ENCODE measurements at places on chromosomes 3 and 15. TPM values are rescaled to one million over a fixed set of nuclear protein-coding genes. Genes with fewer than 3 reads are reported as not detected.

DNA sequence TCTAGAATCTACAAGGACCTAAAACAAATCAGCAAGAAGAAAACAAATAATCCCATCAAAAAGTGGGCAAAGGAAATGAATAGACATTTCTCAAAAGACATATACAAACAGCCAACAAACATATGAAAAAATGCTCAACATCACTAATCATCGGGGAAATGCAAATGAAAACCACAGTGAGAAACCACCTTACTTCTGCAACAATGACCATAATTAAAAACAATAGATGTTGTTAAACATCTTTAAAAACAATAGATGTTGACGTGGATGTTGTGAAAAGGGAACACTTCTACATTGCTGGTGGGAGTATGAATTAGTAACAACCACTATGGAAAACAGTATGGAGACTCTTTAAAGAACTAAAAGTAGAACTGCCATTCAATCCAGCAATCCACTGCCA is 96.2 kb downstream of the CBLB start:
- DNase-seq = no peak

DNA sequence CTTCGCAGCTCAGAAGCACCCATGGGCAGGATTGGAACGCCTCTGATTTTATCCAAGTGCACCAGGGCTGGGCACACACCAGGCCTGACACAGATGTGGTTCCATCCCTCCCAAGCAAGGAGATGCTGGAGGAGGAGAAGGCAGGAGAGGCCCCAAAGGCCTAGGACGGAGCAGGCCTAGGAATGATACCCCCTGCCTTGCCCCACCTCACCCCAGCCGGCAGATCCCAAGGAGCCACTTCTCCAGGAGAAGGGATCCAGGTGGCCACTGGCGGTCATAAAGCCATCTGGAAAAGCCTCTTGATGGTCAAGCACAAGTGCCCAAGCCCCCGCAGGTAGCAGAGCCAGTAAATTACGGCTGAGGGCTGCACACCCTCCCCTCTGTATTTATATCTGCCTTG is 211.8 kb downstream of the TBC1D2B start:
- no peak for DNase-seq

GRCh38 chr3:52079958-52080357 is 23.6 kb upstream of the DUSP7 start:
- no peak for DNase-seq

DNA sequence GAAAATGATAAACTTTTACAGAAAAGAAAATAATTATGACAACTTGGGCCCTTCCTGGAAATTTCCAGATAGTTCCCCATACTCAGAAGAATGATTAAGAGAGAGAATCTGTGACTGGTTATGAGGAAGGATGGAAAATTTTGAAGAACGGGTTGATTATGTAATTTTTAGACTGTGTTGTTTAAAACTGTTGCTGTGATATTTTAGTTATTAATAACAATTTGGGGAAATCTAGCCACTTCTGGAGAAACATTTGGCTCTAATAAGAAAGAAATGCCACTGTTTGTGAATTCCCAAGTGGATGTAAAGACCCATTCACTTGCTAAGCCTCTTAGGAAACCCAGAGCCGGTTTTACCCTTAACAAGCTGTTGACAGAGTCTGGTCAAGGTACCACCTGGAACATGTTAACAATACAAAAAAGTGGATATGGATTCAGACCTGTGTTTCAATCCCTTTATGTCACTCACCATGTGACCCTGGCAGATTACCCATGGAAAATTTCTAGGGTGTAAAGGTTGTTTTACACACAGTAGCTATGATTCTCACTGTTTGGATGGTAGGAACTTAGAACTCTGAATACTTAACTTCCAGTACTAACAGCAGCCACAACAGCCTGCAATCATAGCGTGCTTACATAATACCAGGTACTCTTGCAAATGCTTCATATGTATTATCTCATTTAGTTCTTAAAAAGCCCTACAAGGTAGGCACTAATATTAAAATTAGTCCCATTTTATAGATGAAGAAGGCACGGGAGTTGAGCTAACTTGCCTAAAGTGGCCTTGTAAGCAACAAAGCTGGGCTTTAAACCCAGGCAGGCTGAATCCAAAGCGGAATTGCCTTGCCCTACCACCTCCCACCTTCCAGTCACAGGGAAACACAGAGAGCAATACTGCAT is 32.0 kb downstream of the ZBTB38 start:
- no peak for DNase-seq

GRCh38 chr3:105906836-105907235 is 38.0 kb upstream of the CBLB start:
- peak; percentile 66 for DNase-seq

GRCh38 chr15:99310745-99311144 is 59.5 kb downstream of the LRRC28 start:
- no peak for DNase-seq

- DNase-seq = no peak
These were observed 330.2 kb downstream of the RORA start for GRCh38 chr15:60898896-60899295.

DNA sequence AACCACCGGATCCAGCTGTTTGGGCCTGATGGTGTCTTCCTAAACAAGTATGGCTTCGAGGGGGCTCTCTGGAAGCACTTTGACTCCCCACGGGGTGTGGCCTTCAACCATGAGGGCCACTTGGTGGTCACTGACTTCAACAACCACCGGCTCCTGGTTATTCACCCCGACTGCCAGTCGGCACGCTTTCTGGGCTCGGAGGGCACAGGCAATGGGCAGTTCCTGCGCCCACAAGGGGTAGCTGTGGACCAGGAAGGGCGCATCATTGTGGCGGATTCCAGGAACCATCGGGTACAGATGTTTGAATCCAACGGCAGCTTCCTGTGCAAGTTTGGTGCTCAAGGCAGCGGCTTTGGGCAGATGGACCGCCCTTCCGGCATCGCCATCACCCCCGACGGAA is 60.1 kb upstream of the CCR4 start:
- no peak for DNase-seq

DNA sequence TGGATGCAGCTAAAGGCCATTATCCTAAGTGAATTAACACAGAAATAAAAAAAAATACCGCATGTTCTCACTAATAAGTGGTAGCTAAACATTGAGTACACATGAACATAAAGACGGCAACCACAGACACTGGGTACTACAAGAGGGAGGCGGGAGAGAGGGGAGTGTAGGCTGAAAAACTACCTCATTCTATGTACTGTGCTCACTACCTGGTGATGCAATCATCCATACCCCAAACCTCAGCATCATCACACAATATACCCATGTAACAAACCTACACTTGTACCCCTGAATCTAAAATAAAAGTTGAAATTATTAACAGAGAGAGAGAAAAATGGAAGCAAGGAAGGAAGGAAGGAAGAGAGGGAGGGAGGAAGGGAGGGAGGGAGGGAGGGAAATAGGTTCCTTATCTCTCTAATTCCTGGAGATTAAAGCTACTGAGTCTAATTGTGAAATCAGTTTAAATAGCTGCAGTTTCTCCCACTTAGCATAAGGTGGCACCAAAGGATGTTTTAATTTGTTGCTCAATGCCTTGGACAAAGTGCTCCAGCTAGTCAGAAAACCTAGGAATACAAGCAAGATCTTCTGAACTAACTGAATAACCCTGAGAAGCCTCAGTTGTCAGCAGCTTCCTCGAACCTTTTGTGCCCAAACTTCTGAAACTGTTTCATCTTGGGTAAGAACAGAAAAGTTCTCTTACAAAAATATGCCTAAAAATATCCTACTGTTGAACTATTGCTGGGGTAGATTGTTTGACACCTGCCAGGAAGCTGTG is 79.4 kb upstream of the ATP11B start:
- no peak for DNase-seq

DNA sequence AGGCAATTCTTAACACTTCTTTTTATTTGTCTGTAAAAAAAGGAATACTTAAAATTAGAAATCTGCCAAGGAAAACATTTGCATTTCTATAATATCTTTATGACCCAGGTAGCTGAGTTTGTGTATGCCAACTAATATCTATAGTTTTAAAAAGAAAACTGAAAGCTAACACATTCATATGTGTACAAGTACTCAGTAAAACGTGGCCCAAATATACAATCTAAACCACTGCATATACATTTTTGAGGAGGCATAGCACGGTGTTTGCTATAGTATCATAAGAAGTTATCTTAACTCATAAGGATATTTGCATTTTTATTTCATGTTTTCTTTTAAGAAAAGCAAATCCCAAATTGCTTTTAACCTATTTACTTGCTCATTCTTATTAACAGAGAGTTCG is 172.7 kb downstream of the ZBTB20 start:
- no peak for DNase-seq

- DNase-seq = no peak
These were observed 62.4 kb upstream of the P3H2 start for GRCh38 chr3:190183121-190183520.

GRCh38 chr3:156604064-156604641 is 49.2 kb upstream of the SSR3 start:
- no peak for DNase-seq

DNA sequence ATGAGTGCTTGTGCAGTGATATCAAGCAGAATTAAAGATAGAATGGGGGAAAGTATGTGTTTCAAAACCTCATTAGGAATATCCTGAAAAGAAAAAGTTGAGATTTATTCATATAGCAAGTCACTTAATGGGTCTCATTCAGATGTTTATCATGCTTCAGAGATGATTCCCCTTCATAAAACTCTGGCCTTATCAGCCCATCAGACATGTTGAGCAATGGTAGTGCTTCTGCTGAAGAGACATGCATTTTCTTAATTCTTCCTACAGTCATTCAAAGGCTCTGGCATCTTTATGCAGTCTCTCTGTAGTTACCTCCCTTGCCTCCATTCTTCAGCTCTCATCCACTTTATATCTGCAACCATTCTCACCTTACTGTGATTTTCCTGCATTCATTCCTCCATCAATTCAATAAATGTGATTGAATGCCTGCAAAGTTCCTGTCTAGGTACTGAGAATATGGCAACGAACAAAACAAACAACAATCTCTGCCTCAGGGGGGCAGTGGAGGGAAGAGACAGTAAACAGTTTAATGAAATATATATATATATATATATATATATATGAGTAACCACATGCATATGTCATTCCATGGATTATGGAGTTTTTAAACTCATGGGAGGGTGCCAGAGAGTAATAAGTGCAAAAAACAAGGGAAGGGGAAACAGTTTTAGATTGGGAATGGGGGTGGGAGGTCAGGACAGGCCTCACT is 138.5 kb downstream of the NECTIN3 start:
- DNase-seq = no peak

GRCh38 chr15:31483986-31484951 is 157.6 kb downstream of the KLF13 start:
- DNase-seq = peak; percentile 46

DNA sequence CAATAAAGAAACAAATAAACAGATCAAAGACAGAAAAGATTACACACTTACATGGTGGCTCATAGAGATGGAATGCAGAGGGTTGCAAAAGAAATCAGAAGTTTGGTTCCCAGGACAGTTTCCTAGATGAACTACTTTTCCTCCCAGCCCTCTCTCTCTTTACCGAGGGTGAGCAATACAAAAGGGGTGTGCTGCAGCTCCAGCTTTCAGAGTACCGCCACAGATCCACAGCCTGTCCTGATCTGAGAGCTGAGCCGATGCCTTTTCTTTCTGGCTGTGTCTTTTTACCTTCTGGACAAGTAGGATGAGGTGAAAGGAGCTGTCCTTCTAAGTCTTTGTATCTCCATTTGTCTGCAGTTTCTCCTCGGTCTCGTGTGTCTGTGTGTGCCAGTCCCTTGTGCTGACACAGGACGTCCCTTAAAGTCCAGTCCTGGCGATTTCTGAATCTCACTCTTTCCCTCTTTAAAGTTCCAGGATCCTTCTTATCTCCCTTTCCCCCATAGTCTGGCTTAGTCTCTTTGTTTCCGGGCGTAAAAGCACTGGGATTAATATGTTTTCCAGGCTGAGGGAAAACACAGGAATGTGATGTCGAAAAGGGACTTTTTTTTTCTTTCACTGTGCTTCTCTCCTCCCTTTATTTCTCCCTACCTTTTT is 540 bp downstream of the CCDC80 start:
- no peak for DNase-seq

DNA sequence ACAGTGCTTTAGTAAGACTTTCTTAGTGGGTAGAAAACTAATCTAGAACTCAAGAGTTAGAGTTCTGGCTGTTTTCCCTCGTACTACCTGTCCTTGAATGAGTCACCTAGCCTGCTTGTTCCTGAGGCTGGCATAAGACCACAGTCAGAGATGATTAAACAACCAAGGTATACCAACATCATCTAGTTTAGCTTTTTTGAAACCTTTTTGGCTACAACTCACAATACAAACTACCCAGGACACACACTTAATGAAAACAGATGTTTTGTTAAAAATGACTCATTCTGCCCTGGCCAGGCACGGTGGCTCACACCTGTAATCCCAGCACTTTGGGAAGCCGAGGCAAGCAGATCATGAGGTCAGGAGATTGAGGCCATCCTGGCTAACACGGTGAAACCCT is 4.6 kb downstream of the MCCC1 start:
- no peak for DNase-seq

GRCh38 chr3:112744106-112744505 is 102.6 kb downstream of the CD200R1L start:
- no peak for DNase-seq

- DNase-seq = no peak
These were observed 483.6 kb downstream of the ERC2 start for GRCh38 chr3:55984626-55985025.

GRCh38 chr3:132210476-132211346 is 106.5 kb upstream of the ACP3 start:
- no peak for DNase-seq

GRCh38 chr3:177034832-177035475 is 162.3 kb downstream of the TBL1XR1 start:
- DNase-seq = no peak

DNA sequence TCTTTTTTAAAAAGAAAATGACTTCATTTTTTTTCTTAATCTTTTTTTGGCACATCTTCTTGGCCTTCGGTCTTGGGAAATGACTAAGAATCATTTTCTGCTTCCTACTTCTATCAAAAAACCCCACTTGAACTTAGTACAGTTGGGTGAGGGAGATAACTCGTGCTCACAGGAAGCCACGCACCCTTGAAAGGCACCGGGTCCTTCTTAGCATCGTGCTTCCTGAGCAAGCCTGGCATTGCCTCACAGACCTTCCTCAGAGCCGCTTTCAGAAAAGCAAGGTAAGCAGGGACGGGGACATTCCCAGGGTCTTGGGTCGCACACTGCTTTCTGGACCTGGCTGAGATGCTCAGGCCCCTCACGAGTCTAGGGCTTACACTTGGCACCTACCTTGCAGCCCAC is at the start of gene CCR4:
CCR4 (plus strand) TSS at position 235 of the 402 bp plus-strand sequence. CDS start 1,779 bp downstream, outside the sequence.
- DNase-seq = no peak

DNA sequence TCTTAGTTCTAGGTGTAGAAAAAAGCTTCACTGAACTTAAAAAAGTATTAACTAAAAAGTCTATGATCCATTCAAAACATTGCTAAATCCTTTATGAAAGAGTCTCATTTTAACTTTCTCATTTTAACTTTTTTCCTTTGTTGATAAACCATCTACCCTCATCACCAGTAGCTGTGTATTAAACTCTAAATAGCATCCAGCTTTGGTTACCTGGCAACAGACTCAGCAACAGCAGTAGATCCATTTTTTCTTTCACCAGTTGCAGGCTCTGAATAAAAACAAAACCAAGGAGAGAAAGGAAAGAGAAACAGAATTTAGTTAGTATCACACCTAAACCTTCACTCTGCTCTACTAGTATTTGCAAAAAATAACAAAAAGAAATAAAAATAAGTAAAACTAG is 51.6 kb downstream of the TP53BP1 start:
- DNase-seq = no peak

ALDH1A3 gene
- 15.8 TPM for polyA plus RNA-seq

GREM1 gene
- polyA plus RNA-seq = 1.0 TPM

CHCHD6 gene
- polyA plus RNA-seq = 17.8 TPM

PP2D1 gene
- polyA plus RNA-seq = not detected

DCBLD2 gene
- 31.6 TPM for polyA plus RNA-seq

CEMIP gene
- 0.10 TPM for polyA plus RNA-seq

MFAP1 gene
- polyA plus RNA-seq = 9.5 TPM

DCLK3 gene
- 0.16 TPM for polyA plus RNA-seq

GALNT15 gene
- 7.4 TPM for polyA plus RNA-seq
